Endodermal cell (in vitro differentiated cells): ENCODE measurements at places on chromosomes 5 and 9.

GRCh38 chr9:108113596-108113995 is 624.0 kb upstream of the KLF4 start:
- no peak for DNase-seq

GRCh38 chr9:129073404-129073803 is 7.5 kb upstream of the DOLPP1 start:
- no peak for DNase-seq

DNA sequence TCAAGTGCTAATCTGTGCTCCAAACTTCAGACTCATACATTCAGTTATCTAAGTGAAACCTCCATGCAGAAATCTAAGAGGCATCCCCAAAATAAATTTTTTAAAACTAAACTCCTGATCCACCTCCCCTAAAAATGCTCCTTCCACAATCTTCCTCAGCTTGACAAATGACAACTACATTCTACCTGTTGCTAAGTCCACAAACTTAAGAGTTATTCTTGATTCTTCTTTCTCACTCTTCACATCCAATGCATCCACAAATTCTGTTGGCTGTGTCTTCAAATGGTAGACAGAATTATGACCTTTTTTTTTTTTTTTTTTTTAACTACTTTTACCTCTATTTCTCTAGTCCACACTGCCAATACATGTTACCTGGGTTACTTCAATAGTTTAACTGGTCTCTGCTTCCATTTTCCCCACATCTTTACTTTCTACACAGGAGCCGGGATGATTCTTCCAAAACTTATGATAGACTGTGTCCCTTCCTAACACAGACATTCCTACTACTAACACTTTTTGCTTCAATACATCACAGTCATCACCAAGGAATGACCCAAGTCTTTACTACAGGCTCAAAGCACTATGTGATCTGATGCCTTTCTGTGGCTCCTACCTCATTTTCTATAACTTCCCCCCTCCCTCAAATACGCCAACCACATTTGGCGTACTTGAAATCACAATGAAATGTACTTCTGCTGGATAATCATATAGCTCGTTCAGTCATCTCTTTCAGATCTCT is 143.6 kb downstream of the PDE4D start:
- no peak for DNase-seq

- DNase-seq = no peak
These were observed 10.2 kb upstream of the LCP2 start for GRCh38 chr5:170307575-170308465.

DNA sequence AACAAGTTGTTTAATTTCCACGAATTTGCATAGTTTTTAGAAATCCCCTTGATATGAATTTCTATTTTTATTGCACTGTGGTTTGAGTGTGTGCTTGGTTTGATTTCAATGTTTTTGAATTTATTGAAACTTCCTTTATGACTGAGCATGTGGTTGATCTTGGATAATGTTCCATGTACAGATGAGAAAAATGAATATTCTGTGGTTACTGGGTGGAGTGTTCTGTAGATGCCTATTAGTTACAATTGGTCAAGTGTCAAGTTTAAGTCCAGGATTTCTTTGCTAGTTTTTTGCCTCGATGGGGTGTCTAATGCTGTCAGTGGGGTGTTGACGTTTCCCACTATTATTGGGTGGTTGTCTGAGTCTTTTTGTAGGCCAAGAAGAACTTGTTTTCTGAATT is 319.5 kb upstream of the ACTBL2 start:
- DNase-seq = no peak

GRCh38 chr5:169291877-169292276 is 9.1 kb downstream of the SLIT3 start:
- DNase-seq = peak; percentile 13

DNA sequence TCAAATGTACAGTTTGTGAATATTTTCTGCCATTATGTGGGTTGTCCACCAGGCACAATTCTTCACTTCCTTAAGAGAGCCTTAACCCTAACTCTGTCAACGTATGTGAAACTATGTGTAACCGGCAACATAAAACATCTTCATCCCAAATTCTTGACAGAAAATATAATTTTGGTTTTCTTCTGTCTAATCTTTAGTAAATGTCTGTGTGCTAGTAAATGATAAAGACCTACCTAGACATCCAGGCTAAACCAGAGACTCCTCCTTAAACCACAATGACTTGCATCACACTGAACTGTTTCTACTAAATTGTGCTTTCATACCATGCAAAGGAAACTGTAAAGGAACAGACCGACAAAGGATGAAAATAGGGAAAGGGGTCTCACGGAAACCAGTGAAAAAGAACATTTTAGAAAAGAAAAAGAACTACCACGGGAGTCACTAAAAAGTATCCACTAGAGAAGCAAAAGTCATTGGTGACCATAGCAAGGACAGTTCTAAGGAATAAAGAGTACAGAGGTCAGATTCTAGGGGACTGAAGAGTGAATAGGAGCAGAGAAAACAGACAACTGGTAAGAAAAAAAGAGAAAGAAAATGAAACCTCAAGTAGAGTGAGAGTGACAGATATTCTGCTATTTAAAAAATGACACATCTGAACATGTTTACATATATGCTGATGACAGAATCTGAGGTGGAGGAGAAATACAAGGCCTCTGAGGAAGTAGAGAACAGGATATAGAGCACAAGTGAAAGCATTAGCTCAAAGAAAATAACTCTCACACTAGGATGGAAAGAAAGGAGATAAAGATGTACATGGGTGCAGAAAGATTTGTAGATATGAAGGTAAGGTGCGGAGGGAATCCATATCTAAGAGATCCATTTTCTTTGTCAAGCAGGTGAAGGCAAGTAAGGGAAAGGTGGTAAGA is 49.4 kb downstream of the FNIP1 start:
- no peak for DNase-seq

- no peak for DNase-seq
These were observed 94.6 kb downstream of the ALDH1A1 start for GRCh38 chr9:72858089-72858912.

DNA sequence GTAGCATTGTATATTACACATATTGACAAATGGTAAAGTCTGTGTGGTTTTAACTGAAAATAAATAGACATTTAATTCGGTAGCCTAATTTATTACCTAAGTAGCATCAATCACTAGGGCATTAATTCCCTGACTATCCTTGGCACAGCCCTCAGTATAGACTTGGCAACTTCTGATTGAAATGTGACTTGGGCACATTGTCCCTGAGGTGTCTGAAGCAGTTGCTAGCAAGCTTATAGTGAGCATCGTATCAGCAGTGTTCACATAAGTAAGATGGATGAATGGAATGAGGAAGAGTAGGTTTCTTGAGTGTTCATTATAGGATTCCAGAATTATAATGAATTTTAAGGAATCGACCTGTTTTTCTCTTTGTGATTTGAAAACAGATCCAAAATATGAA is 16.1 kb downstream of the LURAP1L start:
- no peak for DNase-seq

GRCh38 chr9:128008171-128008570 is 27.4 kb upstream of the EEIG1 start:
- no peak for DNase-seq

DNA sequence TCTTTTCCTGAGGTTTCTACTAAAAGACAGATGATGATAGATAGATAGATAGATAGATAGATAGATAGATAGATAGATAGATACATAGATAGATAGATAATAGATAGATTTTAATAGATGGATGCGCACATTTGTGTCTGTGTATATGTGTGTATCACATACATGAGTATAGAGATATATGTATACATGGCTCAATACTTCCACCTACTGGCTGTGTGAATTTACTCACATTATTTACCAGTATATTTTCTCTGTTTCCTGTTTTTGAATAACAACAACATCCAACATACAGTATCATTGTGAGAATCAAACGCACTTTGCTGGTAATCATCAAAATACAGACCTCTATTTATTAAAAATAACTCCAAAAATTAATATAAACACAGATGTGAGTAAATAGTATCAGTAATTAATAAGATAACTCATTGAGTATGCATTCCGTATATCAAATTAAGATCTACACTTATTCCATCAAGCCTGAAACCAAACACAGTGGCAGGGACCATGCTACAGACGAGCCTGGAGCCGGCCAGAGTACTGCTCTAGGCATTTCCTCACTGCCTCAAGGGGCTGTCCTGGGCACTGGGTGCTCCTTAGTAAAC is 338.0 kb downstream of the SEMA5A start:
- no peak for DNase-seq

DNA sequence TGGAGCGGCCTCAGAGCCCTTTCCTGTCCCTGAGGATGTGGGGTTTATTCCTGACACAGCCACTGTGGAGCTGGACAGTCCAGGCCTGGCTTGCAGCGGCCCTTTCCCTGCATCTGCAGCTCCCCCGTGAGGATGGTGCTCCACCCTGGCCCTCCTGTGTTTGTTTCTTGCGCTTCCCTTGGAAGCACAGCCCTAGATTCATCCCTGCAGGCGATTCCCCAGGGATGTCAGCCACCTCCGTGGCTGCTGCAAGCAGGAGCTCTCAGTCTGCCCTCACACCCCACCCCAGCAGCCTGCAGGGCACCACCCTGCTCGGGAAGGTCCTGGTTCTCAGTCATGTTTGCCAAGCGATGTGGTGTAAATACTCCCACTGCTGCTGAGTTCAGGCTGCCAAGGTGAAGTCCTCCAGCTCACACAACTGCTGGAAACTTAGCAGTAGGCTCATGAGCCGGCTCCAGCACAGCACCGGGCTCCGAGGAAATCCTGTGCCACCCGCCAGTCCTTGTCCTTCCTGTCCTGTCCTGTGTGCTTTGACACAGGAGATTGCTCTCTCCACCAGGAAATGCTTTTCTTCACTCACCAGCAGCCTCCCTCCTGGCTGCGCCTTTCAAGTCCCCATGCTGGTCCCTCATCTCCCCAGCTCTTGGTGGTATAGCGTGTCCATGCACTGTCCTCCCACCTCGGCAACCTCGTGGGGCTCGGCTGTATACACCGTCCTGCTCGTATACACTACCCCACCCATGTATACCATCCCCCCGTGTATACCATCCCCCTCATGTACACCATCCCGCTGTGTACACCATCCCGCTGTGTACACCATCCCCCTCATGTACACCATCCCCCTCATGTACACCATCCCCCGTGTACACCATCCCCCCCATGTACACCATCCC is 16.2 kb downstream of the ROPN1L start:
- DNase-seq = peak; percentile 66

DNA sequence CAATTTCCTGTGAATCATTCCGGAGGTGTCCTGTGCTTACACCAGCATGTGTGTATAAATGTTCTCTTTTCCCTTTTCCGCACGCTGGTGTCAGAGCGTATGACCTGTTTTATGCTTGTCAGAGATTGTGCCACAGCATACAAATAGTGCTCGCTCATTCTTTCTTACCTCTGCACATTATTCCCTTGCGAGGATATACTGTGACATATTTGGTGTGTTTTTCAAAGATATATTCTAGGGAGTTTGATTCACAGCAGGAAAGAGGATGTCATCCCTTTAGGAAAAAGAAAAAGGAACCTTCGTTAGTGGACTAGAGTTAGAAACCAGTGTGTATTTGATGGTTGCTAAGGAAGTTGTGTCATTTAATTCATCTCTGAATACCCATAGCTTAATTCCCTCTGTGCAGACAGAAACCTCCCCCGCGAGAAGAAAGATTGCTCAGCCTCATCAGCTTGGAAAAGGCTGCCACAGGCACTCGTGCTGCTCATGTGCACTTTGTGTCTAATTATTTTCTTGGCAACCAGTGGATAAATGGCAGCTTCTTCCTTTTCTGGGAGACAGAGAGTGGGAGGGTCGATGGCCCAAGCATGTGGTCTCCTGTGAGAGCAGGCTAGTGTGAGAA is 14.7 kb upstream of the CCIN start:
- peak; percentile 46 for DNase-seq

DNA sequence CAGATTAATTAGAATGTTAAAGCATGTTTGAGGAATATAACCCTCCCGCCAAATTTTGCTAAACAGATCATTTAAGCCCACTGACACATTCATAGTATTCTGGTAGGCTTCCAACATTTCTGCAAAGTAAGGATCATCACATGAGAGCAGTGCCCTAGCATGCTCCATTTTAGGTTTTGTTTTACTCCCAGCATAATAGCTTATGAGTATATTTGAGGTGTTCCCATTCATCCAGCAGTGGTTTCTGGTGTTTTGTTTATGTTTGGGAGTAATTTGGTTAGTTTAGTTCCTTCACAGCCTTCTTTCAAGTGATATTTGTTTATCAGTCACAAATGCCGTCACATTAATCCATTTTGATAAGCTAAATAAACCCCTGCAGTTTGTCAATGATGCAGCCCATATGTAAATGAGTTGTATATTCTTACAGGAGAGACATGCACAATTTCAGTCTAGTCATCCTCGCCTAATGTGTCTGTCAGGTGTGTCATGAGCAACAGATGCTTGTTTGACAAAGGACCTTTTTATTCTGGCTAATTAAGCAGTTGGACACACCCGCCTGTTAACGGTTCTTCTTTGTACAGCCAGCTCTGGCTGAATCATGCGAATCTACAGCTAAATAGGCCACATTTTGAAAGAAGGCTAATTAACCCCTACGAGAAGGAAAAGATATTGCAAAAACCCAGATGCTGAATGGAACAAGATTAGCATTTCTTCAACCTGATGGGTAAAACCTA is 124.4 kb downstream of the RFX3 start:
- no peak for DNase-seq

DNA sequence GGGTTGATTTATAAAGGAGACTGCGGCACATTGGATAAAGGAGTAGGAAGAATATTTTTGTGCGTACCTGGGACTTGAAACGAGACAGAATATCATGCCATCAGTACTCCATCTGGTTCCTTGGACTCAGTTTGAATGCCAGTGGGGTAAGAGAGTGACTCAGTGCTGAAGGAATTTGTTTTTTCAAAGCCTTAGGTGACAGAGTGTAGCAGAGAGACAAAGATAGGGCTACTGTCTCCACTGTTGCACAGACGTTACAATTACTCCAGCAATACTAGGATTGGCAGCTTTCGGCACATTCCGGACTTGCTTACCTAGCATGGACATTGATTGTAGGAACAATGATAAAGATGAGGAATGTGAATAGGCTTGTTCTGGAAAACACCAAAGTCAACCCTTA is 250.7 kb downstream of the KCTD16 start:
- DNase-seq = peak; percentile 42

DNA sequence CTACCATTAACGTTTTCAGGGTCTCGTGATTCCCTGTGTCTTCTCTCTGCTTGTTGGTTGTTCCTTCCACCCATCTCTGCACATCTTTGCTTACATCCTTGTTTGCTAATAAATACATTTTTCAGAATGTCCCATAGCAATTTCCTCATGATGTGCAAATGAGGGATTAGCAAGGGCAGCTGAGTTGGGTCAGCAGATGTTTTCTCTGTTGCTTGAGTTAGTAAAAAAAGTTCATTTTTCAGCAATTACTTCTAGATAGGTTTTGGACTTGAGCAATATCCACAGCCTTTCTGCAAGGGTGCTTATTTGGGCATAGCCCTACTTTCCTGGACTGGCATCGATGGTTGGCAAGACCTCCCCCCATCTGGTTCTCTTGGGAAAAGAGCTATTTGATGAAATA is 4.8 kb upstream of the TNFSF15 start:
- no peak for DNase-seq

- DNase-seq = no peak
These were observed 26.1 kb downstream of the RETREG1 start for GRCh38 chr5:16590685-16591084.

DNA sequence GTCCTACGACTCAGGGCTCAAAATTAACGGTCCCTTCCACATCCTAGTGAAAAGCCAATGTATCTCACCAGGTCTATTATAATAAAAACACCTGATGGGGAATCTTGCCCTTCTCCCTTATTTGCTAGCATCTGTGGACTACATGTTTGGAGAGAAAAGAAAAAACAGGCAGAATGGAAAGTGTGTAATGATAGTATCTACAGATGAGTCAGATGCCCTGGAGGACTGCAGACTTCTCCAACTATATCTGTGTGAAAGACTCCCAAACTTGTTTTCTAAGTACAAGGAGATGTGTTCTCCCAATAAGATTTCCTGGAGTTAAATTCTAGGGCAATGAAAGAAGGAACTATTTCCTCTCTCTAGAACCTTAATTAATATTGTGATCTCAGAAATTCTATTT is 66.0 kb downstream of the FOXB2 start:
- no peak for DNase-seq
